ENCODE measurements at places on chromosomes 6 and 20.

- DNase-seq = no peak
Measured at GRCh38 chr20:15921930-15922329, 651.3 kb downstream of the KIF16B start.

DNA sequence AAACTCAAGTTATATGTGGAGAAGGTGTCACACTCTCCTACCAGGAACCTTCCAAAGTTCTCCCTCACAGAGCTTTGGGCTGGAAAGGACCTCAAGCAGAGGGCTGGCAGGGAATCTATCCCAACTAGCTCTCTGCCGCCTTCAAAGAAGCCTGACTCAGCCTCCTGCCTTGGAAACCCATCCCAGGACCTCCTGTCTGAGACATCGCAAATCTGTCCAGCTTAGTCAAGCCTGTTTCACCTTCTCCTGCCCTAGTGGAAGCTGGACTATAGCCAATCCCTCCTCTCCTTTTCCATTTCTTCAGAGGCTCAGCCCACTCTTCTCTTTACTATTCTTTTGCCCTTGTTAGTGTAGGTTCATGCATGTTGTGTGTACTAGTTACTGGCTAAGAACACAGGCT lies 48.2 kb upstream of the FOXP4 start:
- no peak for DNase-seq

GRCh38 chr20:382291-383115 lies 1.9 kb downstream of the TRIB3 start:
- no peak for DNase-seq

GRCh38 chr6:113352029-113352801 lies 504.9 kb upstream of the MARCKS start:
- no peak for DNase-seq

- DNase-seq = no peak
Measured at GRCh38 chr6:19669206-19669605, 168.0 kb upstream of the ID4 start.

GRCh38 chr6:158996856-158997255 lies 3.1 kb downstream of the RSPH3 start:
- DNase-seq = no peak

DNA sequence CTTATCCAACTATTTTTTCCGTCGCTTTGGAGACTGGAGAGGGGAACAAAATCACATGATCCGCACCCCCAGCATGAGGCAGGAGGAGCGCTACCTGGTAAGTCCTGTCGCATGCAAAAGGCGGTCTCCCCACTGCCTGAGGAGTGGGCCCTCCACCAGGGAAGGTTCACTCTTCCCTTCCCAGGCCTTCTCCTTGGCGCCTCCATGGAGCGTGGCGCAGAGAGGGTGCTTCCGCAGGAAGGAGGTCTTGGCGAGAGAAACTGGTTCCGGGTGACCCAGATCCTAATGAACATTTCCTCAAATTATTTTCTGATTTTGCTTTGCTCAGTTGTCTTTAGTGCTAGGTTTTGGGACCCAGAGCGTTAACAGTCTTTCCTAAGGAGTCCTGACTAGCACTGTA lies 217.6 kb downstream of the UST start:
- no peak for DNase-seq

- no peak for DNase-seq
Measured at GRCh38 chr20:58714923-58715351, 22.3 kb downstream of the NPEPL1 start.

DNA sequence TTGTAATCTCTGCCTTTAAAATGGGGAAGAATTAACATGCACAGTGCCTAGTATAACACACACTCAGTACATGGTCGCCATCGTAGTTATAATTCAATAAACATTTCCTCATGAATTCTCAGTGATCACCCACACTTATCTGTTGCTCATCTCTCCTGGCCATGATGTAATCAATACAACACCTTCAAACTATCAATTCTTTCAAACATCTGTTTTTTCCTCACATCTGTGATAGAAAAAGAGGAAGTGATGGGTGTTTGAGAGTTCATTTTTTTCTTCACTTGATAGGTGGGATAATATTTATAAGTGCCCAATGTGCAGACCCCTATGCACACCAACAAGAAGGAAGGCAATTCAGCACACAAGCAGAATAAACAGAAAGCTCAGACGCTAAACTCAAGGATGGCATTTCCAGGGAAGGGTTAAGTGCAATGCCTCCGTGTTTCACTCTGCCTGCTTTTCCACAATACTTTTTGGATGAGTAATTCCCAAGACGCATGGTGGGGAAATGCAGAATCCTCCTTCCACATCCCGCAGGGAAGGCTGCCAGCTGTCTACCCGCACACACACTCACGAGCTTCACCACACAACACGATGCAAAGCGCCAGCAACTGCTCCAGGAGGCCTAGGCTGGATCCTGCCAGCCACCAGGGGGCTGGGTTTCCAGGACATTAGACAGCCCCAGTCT lies 100.3 kb downstream of the GMPR start:
- no peak for DNase-seq

GRCh38 chr20:52533401-52533800 lies 341.8 kb upstream of the ZFP64 start:
- DNase-seq = no peak

GRCh38 chr20:62550087-62550632 lies 74.4 kb upstream of the GATA5 start:
- DNase-seq = no peak

DNA sequence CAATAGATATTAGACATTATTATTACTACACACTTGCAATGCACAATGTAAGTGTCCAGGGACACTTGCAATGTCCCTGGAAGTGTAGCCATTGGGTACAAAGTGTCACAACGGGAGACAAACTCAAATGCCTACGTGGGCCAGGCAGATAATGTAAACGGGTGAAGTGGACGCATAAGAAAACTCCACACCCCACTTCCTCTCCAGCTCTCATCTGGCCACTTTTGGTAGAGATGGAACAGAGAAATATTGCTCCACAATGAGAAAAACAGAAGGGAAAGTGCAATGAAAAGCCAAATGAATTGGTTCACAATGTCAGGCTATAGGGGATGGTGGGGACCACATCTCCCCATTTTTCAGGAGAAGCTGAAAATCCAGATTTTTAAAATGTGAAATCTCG lies 9.4 kb downstream of the SULF2 start:
- DNase-seq = no peak

DNA sequence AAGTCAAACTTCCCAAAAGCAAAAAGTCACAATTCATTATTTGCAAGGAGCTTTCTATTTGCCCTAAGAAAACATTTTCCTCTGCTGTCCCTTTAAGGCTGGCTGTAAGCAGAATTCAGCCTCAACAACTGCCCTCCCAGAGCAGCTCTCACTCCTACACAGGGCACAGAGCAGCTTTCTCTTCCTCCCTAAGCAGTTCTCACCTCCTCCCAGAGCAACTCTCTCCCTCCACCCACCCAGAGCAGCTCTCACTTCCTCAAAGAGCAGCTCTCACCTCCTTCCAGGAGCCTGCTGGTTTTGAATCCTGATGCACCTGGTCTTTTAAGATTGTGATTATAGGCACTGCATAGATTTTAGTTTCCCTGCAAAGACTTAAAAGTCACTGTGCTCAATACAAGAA lies 120.6 kb upstream of the TMEM181 start:
- no peak for DNase-seq

DNA sequence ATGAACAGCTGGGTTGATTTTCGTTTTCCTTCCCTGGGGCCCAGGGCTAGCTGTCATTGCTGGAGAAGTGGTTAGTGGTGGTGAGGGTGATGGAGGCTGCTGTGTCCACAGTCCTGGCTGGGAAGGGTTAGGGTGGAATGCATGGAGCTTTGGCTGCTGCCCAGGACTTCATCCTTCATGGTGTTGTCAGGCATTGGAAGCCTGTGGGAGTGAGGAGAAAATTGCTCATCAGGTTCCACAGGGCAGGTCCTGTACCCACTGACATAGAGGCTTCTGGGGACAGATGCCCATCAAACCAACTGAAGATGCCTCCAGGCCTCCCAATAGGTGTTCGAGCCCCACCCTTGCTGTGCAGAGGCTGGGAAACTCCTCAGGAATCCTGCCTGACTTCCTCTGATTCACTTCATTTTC lies 262.4 kb upstream of the SUPT3H start:
- DNase-seq = no peak

DNA sequence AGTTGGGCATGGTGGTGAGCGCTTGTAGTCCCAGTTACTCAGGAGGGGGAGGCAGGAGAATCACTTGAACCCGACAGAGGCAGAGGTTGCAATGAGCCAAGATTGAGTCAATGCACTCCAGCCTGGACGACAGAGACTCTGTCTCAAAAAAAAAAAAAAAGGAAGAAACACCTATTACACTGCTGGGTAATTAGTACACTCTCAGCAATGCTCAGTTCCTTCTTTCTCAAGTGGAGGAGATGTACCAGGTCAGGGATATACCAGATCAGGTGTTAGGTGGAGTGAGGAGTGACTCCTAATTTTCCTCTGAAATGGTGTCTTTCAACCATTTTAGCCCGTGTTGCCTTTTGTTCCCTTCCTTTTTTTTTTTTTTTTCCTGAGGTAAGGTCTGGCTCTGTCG lies 30.0 kb upstream of the UBR2 start:
- no peak for DNase-seq

DNA sequence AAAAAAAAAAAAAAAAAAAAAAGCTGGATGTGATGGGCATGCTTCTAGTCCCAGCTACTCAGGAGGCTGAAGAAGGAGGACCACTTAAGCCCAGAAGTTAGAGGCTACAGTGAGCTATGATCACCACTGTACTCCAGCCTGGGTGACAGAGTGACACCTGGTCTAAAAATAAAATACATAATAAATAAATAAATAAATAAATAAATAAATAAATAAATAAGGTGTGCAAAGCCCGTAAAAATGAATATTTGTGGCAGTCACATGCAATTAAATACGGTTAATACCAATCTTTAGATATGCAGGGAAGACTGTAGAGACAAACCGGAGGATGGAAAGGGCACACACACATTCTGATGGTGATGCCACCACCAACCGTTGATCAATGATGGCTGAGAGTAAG lies 26.2 kb downstream of the IL22RA2 start:
- no peak for DNase-seq

DNA sequence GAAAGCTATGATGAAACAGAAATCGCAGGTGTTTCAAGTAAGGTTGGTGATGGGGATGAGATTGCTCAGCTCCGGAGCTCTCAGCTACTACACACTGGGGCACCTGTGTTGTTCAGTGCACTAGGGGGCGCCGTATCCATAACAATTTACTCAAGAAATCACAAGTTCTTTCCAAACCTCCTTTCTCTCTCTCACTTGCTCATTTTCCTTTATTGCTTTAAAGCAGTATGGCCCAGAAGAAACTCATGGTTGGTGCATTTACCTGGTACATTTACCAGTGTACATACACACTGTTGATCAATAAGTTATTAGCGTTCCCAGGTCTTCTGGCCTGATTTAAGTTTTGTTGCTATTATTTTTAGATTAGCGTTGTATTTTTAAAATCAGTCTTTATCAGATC lies 235.2 kb upstream of the TAB2 start:
- DNase-seq = no peak

DNA sequence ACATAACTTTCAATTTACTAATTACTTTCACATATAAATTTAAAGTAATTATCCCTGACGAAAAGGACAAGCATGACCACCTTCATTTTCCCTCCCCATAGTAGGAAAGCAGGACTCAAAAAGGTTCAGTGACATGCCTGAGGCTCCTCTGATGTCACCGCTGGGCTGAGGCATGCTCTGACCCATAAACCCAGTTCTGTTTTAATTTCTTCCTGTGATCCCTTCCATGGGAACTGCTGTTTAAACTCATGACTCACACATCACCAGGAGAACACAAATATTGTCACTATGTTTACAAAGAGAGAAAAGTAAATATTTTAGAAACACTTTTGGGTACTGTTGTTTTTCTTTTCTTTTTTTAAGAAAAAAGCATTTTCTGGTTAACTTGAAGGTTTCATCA lies 38.0 kb upstream of the NR2E1 start:
- DNase-seq = no peak

GRCh38 chr6:105179244-105180065 lies at the start of gene POPDC3:
Gene POPDC3 (minus strand): TSS chr6:105180014. CDS start chr6:105161909, 18,105 bp downstream.
- DNase-seq = peak; percentile 18

DNA sequence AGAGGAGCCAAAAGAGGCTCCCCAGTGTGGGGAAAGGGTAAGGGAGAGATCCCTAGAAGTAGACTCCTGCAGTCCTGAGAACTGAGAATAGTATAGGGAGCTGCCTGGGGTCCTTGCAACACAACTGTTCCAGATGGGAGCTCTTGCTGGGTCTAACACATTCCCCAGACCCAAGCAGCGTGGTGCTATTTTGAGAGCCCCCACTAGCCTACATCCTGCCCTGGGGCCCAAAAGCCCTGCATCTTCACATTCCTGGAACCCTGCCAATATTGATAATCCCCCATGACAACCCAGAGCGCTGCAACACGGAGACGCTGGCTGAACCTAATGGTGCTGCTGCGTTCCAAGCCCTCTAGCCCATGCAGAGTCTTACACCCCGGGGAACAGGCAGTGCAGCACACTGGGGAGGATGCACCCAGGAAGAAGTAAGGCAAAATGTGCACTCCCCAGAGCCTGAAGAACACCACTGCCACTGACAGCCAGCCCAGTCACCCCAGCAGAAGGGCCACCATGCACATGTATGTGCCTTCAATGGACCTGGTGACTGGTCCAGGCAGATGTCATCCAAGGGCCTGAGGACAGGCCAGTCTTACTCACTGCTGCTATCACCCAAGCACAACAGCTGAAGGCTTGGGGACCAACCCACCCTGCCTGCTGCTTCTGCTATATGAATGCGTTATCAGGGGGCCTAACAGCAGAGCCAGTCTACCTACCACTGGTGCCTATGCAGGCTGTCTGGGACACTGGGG lies 7.0 kb upstream of the RNF217 start:
- no peak for DNase-seq

DNA sequence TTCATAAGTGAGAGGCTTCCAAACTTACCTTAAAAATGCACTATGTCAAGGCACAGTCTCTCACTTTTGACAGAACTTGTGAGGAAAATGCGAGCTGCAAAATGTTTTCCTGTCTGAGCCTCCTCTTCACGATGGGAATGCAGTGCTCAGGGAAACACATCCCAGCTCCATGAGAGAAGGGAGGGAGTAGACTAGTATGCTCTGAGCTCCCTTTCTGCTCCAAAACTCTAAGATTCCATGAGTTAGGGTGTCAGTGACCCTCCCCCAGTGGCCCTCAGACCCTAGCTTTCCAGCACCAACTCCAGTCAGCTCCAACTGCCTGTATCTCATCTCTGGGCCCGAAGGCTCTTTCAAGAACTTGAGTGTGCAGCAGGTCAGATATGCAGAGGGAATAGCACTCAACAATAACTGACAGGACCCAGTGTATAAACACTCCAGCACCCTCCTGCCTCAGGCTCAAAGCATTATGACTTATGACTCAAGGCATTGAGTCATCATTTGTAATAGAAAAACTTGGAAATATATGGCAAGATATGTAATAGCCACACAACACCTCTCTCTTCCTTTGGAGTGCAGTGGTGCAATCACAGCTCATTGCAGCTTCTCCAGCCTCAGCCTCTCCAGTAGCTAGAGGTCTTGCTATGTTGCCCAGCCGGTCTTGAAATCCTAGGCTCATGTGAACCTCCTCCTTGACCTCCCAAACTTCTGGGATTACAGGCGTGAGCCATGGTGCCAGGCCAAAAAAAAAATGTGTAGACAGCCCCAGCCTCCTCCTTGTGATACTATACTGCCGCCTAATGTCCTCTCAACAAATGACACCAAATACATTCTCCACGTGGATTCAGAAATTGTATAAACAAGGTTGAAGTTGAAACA lies 16.7 kb upstream of the ENTPD6 start:
- peak; percentile 16 for DNase-seq

All from left renal cortex interstitium (tissue), 4 donors.